ENCODE measurements at places on chromosomes 1 and 21. TPM values are rescaled to one million over a fixed set of nuclear protein-coding genes. Genes with fewer than 3 reads are reported as not detected.
A peak's percentile ranks its signal among the peaks of the same experiment; 100 is the strongest.

The TTC13 gene
- 17.7 TPM for polyA plus RNA-seq

The CFHR2 gene
- not detected for polyA plus RNA-seq

The CASQ2 gene
- 305 TPM for polyA plus RNA-seq

GRCh38 chr1:39666772-39667171, 5.1 kb downstream of the NT5C1A start:
- no peak for DNase-seq

GRCh38 chr1:215040190-215040589, 42.3 kb upstream of the KCNK2 start:
- DNase-seq, result no peak

The NUCKS1 gene
- 219 TPM for polyA plus RNA-seq

DNA sequence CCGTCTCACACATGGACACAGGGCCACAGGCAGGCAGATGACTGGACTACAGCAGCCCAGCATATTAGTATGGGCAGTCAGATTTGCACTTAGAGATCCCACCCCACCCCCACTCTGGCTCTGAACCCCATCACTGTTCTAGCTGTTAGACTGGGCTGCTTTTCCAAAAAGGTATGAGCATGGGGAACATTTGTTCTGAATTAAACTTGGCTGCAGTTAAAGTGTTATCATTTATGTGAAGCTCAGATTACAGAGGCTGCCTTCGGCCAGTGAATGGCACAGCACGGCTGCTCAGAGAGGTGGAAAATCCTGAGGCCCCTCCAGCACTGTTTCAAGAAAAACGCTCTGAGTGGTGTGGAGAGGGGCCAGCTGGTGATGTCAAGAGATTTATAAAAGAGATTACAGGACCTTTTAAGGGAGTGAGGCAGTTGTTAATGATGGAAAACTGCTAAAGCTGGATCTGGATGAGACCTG, 6.9 kb upstream of the NOS1AP start:
- peak; percentile 21 for DNase-seq

The RNU1-1 gene
- not detected for polyA plus RNA-seq

The NIPAL3 gene
- 5.2 TPM for polyA plus RNA-seq

DNA sequence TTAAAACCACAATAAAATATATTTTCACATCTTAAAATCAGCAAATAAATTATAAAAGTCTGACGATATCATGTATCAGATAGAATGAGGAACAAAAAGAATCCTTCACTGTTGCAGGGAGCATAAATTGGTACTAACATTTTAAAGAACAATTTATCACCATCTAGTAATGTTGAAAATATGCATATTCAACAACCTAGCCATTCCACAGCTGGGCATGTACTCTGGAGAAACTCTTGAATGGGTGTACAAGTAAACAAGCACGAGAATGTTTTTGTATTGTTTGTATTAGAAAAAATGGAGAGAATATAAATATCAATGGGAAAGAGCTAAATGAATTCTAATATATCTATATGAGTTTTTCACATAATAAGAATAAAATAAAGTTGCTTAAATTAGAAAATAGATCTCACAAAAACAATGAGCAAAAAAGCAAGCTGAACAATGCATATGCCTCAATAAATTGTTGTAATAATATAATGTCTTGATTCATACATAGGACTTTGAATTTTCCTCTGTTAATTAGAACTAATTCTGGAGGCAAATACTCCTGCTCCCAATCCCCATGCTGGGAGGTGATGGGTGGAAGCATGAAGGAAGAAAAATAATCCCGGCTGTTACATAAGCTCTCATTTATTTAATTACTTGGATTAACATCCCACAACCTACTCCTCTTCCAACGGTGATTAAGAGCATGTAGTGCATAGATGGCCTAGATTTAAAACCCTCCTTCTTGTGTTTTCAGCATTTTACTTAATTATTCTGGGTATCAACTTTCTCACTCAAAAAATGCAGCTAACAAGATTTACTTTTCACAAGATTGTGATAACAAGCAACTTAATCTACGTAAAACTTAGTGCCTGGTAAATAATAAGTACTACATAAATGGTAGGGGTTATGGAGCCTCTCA, 5.5 kb upstream of the FMO2 start:
- no peak for DNase-seq

DNA sequence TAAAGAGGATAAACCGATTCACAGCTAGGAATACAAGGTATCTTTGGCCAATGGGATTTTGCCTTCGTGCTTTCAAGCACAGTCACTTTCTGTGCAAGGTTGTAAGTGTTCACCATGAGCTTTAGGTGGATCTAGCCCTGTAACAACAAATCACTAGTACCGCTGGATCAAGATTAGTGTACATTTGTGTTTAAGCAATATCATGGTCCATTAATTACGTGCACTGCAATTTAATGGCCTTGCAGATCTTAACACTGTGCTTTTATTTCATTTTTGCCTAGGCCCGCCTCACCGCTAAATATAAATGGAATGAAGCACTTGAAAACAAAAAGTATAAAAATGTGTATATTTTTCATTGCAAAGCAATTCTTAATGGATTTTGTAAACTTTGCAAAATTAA, 461.1 kb downstream of the DSCAM start:
- no peak for DNase-seq

DNA sequence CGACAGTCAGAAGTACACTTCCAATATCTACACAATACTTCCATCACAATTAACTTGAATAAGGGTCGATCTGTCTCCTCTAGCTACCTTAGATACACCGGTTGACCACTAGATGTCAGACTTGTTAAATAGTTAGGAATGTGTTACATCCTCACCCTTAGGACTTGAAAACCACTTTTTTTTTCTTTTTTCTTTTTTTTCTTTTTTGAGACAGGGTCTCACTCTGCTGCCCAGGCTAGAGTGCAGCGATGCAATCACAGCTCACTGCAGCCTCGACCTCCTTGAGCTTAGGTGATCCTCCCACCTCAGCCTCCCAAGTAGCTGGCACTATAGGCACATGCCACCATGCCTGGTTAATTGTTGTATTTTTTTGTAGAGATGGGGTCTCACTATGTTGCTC, 120.4 kb upstream of the GREM2 start:
- DNase-seq, result peak; percentile 62

- no peak for DNase-seq
Measured at GRCh38 chr1:219461981-219462400, 150.9 kb downstream of the ZC3H11B start.

The IFI44L gene
- polyA plus RNA-seq, result 1.4 TPM

The SMCP gene
- polyA plus RNA-seq, result not detected

DNA sequence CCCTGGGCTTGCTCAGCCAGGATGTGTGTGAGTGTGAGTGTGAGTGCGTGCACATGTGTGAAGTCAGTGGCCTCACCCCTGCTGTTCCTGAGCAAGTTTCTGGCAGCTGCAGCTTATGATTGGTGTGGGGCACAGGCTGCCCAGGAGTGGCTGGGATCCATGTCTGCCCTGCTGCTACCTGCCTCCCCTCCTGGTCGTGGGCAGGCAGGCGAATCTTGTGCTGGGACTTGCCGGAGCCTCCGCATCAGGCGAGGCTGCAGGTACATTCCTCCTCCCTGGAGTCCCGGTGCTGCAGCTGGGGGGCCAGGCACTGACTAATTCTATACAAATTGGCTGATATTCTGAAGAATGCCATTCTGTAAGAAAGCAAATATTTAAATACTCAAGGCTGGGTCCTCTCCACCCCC, 85.6 kb upstream of the WNT4 start:
- DNase-seq, result no peak

- no peak for DNase-seq
Measured at GRCh38 chr1:204288021-204288588, 71.6 kb downstream of the PLEKHA6 start.

- no peak for DNase-seq
Measured at GRCh38 chr21:42114646-42115045, 43.5 kb downstream of the UMODL1 start.

- DNase-seq, result no peak
Measured at GRCh38 chr1:247465796-247466195, 7.9 kb upstream of the OR2B11 start.

- DNase-seq, result peak; percentile 52
Measured at GRCh38 chr21:43727519-43728153, 8.7 kb downstream of the PDXK start.

GRCh38 chr1:57146100-57146499, 180.3 kb upstream of the C8B start:
- no peak for DNase-seq

The OR14A2 gene
- polyA plus RNA-seq, result not detected

DNA sequence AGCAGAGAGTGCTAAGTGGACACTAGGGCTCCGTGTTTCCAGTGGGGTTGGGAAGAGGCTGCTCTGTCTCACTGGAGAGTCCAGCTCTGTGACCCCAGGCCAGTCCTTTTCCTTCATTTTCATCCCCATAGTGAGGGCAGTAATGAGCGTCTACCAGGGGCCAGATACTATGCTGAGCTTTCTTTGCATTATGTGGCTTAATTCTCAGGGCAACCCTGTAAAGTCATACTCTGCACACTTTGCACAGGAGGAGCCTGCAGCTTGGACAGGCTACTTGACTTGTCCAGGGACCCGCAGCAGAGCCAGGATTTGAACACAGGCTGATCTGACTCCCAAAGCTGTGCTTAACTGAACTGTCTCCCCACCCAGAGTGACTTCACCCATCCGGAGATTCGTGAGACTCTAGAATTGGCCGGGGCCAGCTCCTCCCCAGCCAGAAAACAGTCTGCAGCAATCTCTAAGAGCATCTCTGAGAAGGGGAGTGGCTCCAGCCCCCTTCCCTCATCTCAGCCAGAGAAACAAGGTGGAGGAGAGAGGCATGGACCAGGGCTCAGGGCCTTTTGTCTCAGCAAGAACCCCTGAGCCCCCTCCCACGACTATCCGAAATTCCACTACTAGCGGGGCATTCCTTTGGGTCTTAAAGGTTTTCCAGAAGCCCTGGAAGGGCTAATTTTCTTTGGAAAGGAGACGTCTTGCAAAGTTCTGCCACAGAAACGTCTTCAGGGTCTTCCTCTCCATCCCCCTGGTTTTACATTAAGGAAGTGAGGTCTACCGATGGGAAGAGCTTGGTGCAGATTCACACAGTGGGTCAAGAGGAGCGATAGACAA, 866 bp upstream of the FNDC5 start:
- DNase-seq, result peak; percentile 94

The FOXO6 gene
- polyA plus RNA-seq, result 10.0 TPM

The PPFIA4 gene
- polyA plus RNA-seq, result 39.1 TPM

The FOXD2 gene
- 0.31 TPM for polyA plus RNA-seq

GRCh38 chr1:23555270-23555985, 3.9 kb downstream of the ID3 start:
- no peak for DNase-seq

The CHI3L2 gene
- 0.19 TPM for polyA plus RNA-seq

The C8A gene
- not detected for polyA plus RNA-seq

GRCh38 chr1:202161151-202162046, 997 bp upstream of the PTPN7 start:
- DNase-seq, result no peak

GRCh38 chr1:68340951-68341350, 108.6 kb upstream of the WLS start:
- no peak for DNase-seq

GRCh38 chr1:51663721-51664120, 46.8 kb downstream of the OSBPL9 start:
- DNase-seq, result no peak

DNA sequence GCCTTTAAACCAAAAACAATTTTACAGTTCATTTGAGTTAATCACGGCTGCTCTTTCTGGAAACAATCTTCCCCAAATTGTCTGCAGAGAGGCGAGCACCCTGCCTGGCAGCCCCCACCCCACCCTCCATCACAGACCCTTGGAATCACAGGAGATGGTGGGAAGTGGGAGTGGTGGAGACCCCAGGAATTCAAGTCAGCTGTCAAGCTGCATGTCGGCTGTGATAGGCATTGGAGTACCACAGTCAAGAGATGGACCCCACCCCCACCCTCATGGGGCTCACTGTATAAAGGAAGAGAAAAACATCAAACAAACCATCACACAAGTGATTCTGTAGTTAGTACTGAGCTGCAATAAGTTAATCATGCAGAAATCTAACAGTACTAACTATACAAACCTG, 360.4 kb downstream of the MATN1 start:
- DNase-seq, result no peak

- DNase-seq, result no peak
Measured at GRCh38 chr1:147052143-147052542, 114.0 kb downstream of the NBPF12 start.

The FMN2 gene
- 0.61 TPM for polyA plus RNA-seq

GRCh38 chr1:109509176-109510134, at the start of gene AMIGO1:
AMIGO1 (minus strand) TSS chr1:109509727; CDS start chr1:109508912, 815 bp downstream.
- DNase-seq, result peak; percentile 87

The SH3BGRL3 gene
- polyA plus RNA-seq, result 66.2 TPM

GRCh38 chr21:45886610-45887026, 95.0 kb upstream of the COL6A1 start:
- DNase-seq, result no peak

- DNase-seq, result peak; percentile 17
Measured at GRCh38 chr21:36918291-36918690, 48.2 kb downstream of the HLCS start.

The IFNLR1 gene
- polyA plus RNA-seq, result 0.06 TPM

Data from muscle of leg (tissue), 16 donors.